ENCODE measurements at places on chromosomes 2 and 18.

DNA sequence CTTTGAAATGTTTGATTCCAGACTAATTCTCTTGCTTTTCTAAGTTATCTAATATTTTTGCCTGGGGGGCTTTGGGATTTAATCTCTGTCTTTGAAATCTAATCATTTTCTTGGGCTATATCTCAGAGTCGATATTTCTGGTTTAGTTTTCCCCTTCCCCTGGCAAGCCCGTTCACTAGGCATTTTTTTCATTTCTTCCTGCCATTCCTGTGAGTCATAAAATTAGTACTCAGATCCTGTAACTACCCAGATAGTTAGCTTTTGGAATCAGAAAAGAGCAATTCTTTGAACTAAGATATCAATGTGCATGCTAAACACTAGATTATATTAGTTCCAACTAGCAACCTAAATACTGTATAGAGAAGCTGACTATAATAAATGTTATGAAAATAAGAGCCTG lies 29.4 kb upstream of the RNF149 start:
- DNase-seq: no peak

DNA sequence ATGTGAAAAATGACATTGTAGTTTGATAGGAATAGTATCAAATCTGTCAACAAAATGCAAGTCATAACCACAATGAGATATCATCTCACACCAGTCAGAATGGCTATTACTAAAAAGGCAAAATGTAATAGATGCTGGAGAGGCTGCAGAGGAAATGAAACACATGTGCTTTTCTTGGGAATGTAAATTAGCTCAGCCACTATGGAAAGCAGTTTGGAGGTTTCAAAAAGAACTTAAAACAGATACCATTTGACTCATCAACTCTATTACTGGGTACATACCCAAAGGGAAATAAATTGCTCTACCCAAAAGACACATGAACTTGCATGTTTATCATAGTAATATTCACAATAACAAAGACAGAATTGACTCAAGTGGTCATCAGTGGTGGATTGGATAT lies 572.6 kb downstream of the TRIB2 start:
- DNase-seq: no peak

DNA sequence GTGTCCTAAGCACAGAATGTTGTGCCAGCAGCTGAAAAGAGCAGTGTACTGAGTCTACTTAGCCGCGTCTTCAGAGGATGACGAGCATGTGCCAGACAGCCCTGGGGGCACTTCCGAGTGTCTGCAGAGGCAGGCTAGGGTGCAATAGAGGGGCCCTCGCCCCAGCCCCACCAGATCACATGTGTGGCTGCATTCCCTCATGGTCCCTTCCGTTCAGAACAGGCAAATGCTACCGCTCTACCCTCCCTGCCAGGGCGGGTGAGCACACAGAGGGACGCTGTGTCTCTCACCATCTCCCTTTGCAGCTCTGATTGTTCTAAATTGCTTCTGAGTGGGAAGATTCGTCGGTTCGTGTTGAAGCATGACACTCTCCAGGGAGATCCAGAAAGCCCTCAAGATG lies 212.2 kb upstream of the RAB12 start:
- DNase-seq: no peak

GRCh38 chr2:122028371-122029100 lies 273.1 kb downstream of the TSN start:
- peak; percentile 54 for DNase-seq

DNA sequence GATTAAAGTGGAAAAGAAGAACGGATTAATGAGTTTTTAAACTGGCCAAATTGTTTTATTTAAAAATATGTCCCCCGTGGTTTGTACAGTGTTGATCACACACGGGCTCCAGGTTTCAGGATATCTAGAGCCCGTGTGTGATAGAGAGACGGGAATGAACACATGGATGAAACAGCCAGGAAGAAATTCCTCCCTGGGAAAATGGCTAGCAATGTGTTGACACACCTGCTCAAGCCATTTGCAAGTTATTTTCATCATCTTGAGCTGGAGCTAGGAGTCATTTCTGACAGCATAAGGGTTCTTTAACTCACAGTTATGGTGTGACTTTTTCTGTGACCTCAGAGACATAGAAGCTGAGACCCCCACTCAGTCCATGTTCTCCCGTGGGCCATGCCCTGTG lies 81.6 kb downstream of the LRRFIP1 start:
- DNase-seq: no peak

DNA sequence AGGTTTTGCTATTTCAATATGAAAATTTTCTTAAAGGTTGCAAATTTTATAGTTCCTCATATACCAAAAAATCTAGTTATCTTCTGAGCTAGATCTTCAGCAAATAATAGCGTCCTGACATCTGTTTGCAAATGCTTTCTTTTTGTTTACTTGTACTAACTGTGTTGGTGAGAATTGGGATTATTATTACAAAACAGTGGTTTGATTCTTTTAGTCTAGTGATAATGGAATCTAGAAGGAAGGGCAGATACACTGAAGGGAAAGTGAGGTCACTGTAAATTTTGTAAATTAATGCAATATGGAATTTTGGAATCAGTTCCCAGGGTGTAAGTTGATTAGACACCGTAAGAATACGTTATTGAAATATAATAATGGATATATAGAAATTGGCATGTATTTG lies 36.2 kb upstream of the NT5C1B start:
- DNase-seq: no peak

GRCh38 chr2:9655441-9656269 lies 24.9 kb upstream of the YWHAQ start:
- DNase-seq: peak; percentile 83

- no peak for DNase-seq
Measured at GRCh38 chr2:231955758-231956472, 5.6 kb upstream of the DIS3L2 start.

DNA sequence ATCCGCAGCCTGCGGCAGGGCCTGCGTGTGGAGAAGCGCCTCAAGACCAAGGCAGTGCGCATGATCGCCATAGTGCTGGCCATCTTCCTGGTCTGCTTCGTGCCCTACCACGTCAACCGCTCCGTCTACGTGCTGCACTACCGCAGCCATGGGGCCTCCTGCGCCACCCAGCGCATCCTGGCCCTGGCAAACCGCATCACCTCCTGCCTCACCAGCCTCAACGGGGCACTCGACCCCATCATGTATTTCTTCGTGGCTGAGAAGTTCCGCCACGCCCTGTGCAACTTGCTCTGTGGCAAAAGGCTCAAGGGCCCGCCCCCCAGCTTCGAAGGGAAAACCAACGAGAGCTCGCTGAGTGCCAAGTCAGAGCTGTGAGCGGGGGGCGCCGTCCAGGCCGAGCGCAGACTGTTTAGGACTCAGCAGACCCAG lies 5.4 kb downstream of the GPR17 start:
- DNase-seq: no peak

- no peak for DNase-seq
Measured at GRCh38 chr2:36659872-36660312, 36.6 kb upstream of the VIT start.

DNA sequence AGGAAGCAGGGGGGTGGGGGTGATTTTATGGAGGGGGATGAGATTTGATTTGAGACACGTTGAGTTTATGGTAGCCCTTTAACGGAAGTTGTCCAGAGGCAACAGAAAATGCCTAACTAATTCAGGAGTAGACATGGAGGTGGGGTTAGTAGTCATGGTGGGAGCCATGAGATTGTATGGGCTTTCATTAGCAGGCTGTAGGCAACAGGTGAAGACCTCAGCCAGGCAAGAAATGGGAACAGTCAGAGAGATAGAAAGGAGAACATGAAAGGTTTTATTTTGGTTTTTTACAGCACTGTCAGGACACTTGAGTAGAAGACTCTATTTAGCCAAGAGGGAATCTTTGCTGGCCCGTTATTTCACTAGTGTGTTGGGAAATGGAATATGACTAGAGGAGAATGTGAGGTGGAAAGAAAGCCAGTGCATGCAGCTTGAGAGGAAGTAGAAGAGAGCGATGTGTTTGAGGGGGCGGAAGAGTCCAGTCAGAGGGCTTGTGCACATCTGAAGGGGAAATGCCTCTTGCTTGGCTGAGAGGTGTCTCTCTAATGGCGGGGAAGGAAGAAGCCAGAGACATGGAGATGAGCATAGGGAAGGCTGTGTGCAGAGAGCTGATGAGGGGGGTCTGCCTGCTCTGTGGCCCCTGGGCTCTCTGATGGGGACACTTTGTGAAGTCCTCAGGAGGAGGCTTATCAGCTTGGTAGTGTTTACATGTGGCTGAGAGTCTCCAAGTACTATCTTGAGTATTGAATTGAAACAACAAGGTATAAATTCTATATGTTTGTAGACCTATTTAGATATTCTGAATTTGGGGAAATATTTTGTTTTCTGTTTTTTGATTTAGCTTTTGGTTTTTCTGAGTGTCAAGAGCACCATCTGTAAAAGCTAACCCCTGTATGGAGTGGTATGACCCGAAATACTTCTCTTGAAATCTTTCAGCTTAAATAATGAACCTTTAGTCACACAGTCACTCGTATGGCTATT lies 66.9 kb upstream of the ITM2C start:
- no peak for DNase-seq
